ENCODE measurements at places on chromosomes 11 and 22. TPM values are rescaled to one million over a fixed set of nuclear protein-coding genes. Genes with fewer than 3 reads are reported as not detected.

RCOR2 gene
- 0.46 TPM for polyA plus RNA-seq

KDM4E gene
- polyA plus RNA-seq = not detected

DRD2 gene
- 0.26 TPM for polyA plus RNA-seq

OR8H2 gene
- polyA plus RNA-seq = not detected

BIRC3 gene
- polyA plus RNA-seq = 2.1 TPM

SERGEF gene
- polyA plus RNA-seq = 11.8 TPM

WBP2NL gene
- 0.04 TPM for polyA plus RNA-seq

GRIA4 gene
- polyA plus RNA-seq = not detected

ARSA gene
- polyA plus RNA-seq = 12.1 TPM

ADM2 gene
- polyA plus RNA-seq = 0.21 TPM

DCHS1 gene
- polyA plus RNA-seq = 0.05 TPM

SLC43A1 gene
- 0.45 TPM for polyA plus RNA-seq

PRRG4 gene
- polyA plus RNA-seq = 10.0 TPM

PAFAH1B2 gene
- 76.4 TPM for polyA plus RNA-seq

BIK gene
- polyA plus RNA-seq = 4.4 TPM

OR51E1 gene
- not detected for polyA plus RNA-seq

SLC25A18 gene
- 0.04 TPM for polyA plus RNA-seq

TRAPPC4 gene
- polyA plus RNA-seq = 113 TPM

NXPE1 gene
- polyA plus RNA-seq = not detected

KRTAP5-11 gene
- polyA plus RNA-seq = not detected

MYOD1 gene
- polyA plus RNA-seq = not detected

MYO7A gene
- polyA plus RNA-seq = 1.1 TPM

CARD16 gene
- polyA plus RNA-seq = 16.6 TPM

F2 gene
- polyA plus RNA-seq = not detected

PRG2 gene
- polyA plus RNA-seq = not detected

MS4A6E gene
- polyA plus RNA-seq = not detected

CCDC86 gene
- polyA plus RNA-seq = 21.4 TPM

All from keratinocyte (primary cell).